ENCODE measurements at places on chromosomes 5 and 9. TPM values are rescaled to one million over a fixed set of nuclear protein-coding genes. Genes with fewer than 3 reads are reported as not detected.

PCDHGC5 gene
- total RNA-seq: 0.06 TPM

AOPEP gene
- 190 TPM for total RNA-seq

DMRTA1 gene
- total RNA-seq: 0.55 TPM

TLR4 gene
- 0.09 TPM for total RNA-seq

KCNMB1 gene
- not detected for total RNA-seq

ABCA1 gene
- 4.1 TPM for total RNA-seq

MCTP1 gene
- total RNA-seq: 8.3 TPM

NR5A1 gene
- total RNA-seq: 0.09 TPM

CDH12 gene
- total RNA-seq: not detected

SPINK6 gene
- total RNA-seq: 0.49 TPM

DAB2IP gene
- 13.6 TPM for total RNA-seq

GIN1 gene
- 4.5 TPM for total RNA-seq

NEURL1B gene
- total RNA-seq: 4.5 TPM

MYORG gene
- total RNA-seq: 3.3 TPM

TIMD4 gene
- 0.98 TPM for total RNA-seq

IFNA17 gene
- total RNA-seq: not detected

BTNL9 gene
- total RNA-seq: 1.0 TPM

PCA3 gene
- not detected for total RNA-seq
